Stimulated activated CD4-positive, alpha-beta T cell treated with anti-CD3 and anti-CD28 coated beads, Interleukin-1b, Interleukin-23, amount 100 ng/mL, for 1 hour (primary cell): ENCODE measurements at places on chromosomes 3 and 15.

- DNase-seq, result no peak
Observed at GRCh38 chr3:172924546-172924945, 174.0 kb downstream of the ECT2 start.

- DNase-seq, result no peak
Observed at GRCh38 chr3:137514853-137515252, 249.3 kb upstream of the SOX14 start.

- no peak for DNase-seq
Observed at GRCh38 chr3:155741603-155742002, 3.3 kb downstream of the PLCH1 start.

GRCh38 chr3:27596334-27596841 lies 112.2 kb upstream of the SLC4A7 start:
- DNase-seq, result no peak

- no peak for DNase-seq
Observed at GRCh38 chr15:85439996-85440395, 59.6 kb downstream of the AKAP13 start.

DNA sequence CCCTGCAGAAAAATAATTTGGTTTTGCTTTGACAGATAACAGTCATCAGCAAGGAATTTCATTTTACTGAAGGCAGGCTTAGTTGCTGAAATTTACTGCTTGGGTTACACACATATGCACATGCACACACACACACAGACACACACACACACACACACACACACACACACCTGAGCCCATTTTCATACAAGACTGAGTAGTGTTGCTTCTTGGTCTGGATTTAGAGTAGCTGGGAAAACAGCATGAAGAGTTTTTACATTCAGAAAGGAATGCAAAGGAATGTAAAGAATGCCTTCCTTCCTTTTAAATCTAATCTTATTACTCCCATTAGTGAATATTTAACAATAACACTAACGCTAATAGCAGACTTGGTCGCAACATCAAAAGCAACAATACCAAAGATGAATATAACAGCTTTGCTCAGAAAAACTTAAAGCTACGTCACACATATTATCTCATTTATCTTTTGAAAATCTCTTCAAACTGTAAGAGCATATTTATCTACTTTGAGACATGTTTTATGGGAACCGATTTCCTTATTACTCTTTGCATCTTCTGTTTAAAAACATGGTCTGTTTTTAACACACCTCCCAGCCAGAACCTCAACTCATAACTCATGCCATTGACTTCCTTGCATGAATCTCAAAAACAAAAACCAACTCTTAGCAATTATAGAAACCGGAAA lies 32.5 kb downstream of the RFTN1 start:
- no peak for DNase-seq

DNA sequence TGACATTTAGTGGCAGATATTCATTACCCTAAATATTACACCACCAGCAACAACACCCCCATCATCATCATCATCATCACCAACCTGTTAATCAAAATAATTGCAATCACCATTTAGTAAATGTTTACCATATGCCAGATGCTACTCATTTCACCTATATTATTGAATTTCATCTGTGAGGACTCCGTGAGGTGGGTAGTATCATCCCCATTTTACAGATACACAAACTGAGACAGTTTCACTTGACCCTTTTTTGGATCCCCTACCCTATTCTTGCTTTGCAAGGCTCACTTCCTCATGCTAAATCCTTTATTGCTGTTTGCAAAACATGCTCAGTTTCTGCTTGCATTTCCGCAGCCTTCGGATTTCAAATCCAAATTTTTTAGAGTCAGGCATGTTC lies 18.3 kb upstream of the DET1 start:
- no peak for DNase-seq

GRCh38 chr3:31909455-31909854 lies 71.6 kb downstream of the OSBPL10 start:
- no peak for DNase-seq

GRCh38 chr3:153142961-153143360 lies 19.1 kb upstream of the RAP2B start:
- no peak for DNase-seq

GRCh38 chr3:169196789-169197188 lies 466.7 kb downstream of the MECOM start:
- DNase-seq, result no peak

DNA sequence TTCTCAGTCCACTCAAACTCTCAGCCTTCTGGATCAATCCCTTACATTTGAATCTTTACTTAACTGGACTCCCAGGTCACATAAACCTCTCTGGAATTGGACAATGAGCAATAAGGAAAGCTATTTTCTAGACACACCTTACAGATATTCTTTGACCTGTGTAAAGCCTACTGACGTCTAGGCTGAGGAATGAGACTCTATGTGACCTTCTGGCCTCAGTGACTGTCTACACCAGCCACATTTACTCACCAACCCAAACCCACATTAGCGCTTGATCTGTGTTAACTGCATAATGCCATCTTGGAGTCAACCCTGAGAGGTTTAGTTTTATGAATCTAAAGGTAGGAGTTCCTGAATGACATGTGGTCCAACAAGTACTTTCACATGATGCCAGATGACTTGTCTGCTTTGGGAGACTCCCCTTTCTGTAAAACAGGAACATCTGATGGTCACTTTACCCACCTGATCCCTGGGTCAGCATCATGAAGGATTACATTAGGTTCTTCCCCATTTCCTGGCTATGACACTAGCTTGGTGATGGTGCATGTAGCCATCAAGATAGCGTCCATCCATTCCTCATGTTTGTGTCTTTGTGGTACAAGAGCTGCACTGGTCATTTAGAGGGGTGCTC lies 11.4 kb upstream of the COMMD2 start:
- DNase-seq, result no peak

DNA sequence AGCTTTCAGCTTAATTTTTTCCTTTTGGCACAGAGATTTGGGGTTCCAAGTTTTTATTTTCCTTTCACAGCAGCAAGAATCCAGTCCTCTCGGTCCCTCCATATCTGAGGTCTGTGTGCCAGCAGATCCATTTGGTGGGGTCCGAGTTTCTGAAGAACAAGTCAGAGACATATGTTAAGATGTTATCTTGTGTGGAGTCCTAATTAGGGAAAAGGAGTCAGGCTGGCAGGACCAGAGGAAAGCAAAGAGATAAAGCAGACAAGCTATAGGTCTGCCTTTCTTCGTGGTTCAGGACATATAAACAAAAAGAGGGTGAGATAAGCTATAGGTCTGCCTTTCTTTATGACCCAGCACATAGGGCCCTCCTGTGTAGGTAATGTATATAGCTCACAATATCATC lies 54.9 kb downstream of the TMED3 start:
- no peak for DNase-seq

- DNase-seq, result no peak
Observed at GRCh38 chr3:118080889-118081288, 953.8 kb downstream of the IGSF11 start.

GRCh38 chr3:150169330-150169940 lies 198.7 kb upstream of the PFN2 start:
- DNase-seq, result no peak

DNA sequence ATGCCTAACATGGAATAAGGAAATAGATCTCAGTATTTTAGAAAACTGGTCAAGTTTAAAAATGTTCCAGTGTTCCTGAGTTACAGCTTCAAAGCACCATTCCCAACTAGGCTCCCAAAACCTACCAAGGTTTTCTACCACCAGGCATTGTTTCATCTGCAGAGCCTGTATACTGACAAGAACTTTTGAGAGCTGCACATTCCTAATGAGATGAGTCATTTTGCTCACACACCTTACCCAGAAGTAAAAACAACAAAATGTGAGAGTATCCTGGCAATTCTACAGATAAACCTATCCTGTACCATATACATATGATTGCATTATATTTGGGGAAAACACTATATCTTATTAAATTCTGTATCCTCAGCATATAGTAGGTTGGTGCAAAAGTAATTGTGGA lies 90.7 kb downstream of the ATP8B4 start:
- DNase-seq, result no peak

- no peak for DNase-seq
Observed at GRCh38 chr3:138203938-138204337, 16.8 kb downstream of the ARMC8 start.
